ENCODE measurements at places on chromosomes 1 and 21.

- DNase-seq = no peak
Observed at GRCh38 chr1:156244126-156244525, 2.1 kb downstream of the BGLAP start.

DNA sequence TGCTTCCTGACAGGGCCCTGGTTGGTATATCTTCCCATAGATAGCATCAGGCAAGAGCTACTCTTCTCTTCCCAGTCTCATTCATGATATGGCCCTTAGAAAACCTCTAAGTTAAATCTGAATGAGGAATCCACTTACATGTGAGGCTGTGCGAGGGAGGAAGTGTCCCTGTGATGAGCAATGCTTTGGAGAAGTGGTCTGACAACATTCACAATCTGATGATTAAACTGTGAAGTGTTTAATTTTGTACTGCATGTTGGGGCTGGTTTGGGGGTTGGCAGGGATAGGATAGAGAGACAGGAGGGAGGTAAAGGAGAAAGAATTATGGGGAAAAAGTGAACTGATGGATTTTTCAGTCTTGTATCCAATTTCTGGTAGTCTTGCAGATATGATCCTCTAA is 421.2 kb upstream of the DAB1 start:
- DNase-seq = no peak

- DNase-seq = no peak
Observed at GRCh38 chr1:11855430-11855829, 3.3 kb downstream of the NPPB start.

- no peak for DNase-seq
Observed at GRCh38 chr1:164587617-164588501, 28.9 kb downstream of the PBX1 start.

- DNase-seq = no peak
Observed at GRCh38 chr1:72763481-72763880, 481.1 kb upstream of the NEGR1 start.

- DNase-seq = no peak
Observed at GRCh38 chr1:176696109-176696508, 233.1 kb downstream of the PAPPA2 start.

GRCh38 chr1:109901524-109902145 is 9.0 kb upstream of the CSF1 start:
- DNase-seq = no peak

DNA sequence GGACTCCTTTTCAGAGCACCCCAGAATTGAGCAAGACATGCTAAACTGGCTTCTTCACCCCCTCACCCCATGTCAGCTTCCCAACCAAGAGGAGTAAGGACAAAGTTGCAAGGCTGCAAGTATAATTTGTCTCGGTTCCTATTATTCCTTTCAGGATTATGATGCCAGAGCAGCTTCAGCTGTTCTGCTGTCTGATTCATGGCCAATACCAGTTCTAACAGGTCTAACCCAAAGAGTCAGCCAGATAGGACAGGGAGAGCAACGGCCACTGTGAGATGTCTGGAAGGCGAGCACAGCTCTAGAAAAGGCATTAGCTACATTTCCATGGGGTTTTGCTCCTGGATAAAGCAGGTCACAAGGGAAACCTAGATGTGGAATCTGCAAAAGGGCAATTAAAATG is 53.3 kb upstream of the HOOK1 start:
- no peak for DNase-seq

DNA sequence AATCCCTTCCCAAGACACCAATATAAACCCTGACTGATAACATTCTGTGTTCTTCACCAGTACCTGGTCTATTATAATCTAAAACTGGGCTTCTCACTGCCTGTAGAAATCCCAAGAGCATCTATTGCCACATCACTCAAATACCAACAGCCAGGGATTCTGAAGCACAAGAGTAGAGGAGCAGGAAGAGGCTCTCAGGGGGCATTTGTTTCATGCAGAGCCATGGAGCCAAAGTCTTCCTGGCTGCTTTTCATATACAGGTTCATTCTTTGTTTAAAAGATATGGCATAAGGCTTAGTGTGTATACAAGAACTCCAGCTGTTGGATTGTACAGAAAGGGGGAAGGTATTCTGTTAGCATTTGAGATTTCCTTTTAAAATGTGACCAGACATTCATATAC is 38.2 kb upstream of the USH2A start:
- DNase-seq = no peak

DNA sequence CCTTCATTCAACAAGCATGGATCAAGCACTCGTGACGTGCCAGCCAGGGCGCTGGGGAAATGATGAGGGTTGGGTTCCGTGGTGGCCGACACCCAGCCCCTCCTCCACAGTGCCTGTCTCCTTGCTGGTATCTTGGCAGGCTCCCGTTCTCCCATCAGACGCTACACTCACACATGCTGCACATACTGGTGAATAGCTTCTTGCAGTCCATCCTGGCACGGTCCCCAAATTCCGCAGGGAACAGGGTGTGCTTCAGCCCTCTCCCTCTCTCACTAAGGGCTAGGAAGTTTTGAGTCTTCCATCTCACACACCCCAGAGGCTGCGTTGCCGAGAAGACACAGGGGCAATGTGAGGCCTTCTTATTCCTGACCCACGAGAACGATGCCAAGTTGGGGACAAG is 10.1 kb upstream of the MEF2D start:
- DNase-seq = no peak

GRCh38 chr1:193040011-193040410 is 19.1 kb downstream of the UCHL5 start:
- DNase-seq = no peak

DNA sequence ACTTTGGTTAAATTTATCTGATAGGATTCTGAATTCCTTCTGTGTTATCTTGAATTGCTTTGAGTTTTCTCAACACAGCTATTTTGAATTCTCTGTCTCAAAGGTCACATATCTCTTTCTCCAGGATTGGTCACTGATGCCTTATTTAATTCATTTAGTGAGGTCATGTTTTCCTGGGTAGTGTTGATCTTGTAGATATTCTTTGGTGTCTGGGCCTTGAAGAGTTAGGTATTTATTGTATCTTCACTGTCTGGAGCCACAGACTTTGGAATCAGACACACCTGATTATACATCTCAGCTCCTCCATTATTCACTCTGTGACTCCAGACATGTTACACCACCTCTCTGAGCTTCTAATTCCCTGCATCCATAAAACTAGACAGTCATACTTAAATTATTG is 34.2 kb upstream of the ETS2 start:
- DNase-seq = no peak

- DNase-seq = peak; percentile 81
Observed at GRCh38 chr1:31394584-31395193, 18.3 kb upstream of the SERINC2 start.

DNA sequence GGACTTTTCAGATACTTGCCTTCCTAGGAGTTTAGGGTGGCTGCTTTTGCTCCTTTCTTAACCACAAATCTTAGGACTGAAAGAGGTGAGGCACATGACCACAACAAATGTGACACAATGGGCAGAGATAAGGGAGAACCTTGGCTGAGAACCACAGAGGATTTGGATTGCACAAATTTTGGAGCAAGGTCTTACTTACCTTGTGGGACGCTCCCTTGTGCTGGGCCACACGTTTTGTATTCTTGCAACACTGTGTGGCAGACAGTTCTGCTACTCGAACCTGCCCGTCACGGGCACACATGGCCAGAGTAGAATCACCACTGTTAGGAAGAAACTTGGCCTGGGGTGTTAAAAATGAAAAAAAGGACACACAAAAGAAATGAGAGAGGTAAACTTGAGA is 23.9 kb downstream of the DCAF8 start:
- no peak for DNase-seq

DNA sequence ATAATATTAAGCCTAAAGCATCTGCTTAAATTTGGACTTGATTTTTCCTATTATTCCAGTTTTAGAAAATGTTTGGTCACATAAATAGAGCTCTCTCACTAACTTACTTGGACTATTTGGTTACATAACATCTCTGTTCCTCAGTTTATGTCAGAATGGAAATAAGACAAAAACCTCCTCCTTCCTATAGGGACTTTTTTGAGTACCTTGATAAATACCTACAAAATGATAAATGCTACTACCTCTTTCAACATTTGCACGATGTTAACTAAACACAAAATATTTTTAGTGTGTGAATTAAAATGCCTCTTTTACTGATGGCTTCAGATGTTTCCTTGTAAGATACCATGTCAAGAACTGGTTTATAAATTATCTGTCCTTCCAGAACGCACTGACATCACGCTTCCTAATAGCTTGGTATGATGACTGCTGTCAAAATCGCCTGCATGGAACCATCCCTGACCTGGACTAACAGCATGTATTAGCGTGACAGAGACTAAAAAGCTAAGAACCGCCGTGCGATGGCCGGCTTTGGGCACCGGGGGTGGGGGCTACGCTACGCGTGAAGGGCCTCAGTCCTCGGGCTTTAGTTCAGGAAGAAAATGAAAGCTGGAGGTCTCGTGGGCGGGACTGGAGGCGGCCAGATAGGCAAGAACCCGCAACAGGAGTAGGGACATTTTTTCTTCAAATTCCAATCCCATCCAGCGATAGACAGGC is 133.2 kb upstream of the BARHL2 start:
- DNase-seq = no peak
